Stimulated activated CD8-positive, alpha-beta memory T cell treated with anti-CD3 and anti-CD28 coated beads, Interleukin-4, amount 100 ng/mL, for 1 hour (primary cell): ENCODE measurements at places on chromosomes 3 and 15.

GRCh38 chr3:174294616-174295015 lies 564.5 kb upstream of the NAALADL2 start:
- DNase-seq: no peak

DNA sequence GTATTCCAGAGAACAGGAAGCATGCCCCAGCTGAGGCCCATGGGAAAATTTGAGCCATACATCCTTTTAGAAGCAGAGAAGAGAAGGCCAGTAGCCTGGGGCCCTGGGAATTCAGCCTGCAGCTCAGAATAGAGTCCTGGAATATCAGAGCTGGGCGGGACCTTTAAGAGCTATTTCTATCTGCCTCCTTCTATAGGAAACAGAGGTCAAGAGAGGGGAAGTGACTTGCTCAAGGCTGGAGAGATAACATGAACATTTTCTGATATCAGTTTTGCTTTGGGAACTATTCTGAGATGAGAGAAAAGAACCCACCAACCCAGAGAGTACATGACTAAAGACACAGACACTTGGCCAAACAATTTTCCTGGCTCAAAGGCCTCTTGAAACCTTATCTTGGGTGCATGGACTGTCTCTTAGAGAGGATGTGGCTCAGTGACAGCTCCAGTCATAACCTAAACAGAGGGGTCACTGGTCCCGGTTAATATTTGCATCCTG lies 26.0 kb downstream of the MASP1 start:
- DNase-seq: no peak

GRCh38 chr3:48422681-48423080 lies 7.2 kb downstream of the PLXNB1 start:
- no peak for DNase-seq

DNA sequence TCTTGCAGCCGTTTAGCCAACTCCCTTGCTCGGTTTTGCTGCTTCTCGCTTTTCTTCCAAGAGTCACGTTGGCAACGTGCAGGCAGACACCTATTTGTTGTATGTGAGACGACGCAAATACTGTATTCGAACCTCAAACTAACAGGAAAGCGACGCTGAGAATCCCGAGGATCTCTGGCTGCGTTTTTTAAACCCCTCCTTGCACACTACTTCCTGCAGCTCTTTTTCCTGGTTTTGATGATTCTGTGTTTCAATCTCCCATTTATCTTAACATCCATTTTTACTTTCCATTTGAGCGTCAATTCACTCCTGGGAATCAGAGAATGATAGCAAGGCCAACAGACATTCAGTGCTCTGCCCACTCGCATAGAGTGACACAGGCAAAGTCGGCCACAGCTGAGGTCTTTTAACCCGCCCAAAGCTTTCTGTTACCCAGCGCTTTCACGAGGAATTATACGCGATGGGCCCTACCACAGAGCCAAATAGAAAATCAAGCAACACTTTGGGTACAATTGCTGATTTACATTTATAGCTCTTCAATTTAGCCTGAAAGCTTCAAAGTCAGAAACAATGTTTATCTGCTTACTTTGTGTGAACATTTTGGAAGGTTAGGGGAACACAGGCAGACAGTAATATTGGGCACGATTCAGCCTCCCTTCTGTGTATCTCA lies 1.6 kb upstream of the ANXA2 start:
- no peak for DNase-seq

- DNase-seq: no peak
Measured at GRCh38 chr15:70722266-70723121, 40.9 kb downstream of the UACA start.

- no peak for DNase-seq
Measured at GRCh38 chr15:40952301-40952900, 870 bp upstream of the CHAC1 start.

GRCh38 chr3:13166243-13167063 lies 93.2 kb upstream of the IQSEC1 start:
- no peak for DNase-seq

DNA sequence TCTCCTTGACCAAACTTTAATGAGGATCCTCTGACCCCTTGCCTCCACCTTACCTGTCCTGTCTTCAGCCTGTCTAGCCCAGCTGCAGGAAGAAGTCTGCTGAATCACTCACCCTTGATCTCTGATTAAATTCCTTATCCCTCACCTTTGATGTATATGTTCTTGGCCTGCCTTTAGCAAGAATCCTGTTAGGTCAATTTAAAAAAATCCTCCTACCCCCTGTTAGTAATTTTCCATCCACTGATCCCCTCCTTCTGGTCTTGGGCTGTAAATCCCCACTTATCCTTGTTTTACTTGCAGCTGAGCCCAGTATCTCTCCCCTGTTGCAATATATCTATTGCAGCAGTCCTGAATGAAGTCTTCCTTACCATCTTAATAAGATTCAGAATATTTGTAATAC lies 39.0 kb downstream of the MYH15 start:
- DNase-seq: no peak

DNA sequence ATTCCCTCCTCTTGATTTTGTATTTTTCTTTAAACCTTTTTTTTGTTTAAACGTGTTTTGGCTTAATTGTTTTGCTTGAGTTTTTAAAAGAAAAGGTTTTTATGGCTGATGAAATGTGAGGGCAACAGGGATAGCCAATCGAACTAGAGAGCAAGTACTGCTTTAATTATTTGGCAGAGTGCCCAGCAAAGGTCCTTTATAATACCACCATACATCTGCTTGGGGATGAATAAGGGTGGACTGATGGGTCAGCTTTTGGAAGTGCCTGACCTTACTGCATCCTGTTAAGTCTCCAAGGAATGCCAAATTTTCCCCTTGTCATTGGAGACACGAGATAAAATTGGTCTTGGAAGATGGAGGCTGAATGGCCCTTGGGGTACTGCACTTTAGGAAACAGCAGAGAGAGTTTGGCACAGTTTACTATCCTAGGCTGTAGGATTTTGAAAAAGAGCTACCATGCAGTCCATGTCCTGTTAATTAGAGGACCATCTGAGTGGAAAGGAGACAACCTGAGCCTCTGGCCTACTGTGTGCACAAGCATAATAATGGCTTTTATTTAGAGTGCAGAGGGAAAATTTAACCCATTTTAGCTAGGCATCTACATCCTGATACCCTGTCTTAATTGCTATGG lies 19.8 kb upstream of the MTHFS start:
- DNase-seq: no peak

GRCh38 chr15:80744415-80744814 lies 34.8 kb upstream of the CEMIP start:
- DNase-seq: no peak

GRCh38 chr15:77352887-77353286 lies 67.0 kb downstream of the PEAK1 start:
- DNase-seq: no peak

- no peak for DNase-seq
Measured at GRCh38 chr3:30522476-30522875, 83.9 kb upstream of the TGFBR2 start.

DNA sequence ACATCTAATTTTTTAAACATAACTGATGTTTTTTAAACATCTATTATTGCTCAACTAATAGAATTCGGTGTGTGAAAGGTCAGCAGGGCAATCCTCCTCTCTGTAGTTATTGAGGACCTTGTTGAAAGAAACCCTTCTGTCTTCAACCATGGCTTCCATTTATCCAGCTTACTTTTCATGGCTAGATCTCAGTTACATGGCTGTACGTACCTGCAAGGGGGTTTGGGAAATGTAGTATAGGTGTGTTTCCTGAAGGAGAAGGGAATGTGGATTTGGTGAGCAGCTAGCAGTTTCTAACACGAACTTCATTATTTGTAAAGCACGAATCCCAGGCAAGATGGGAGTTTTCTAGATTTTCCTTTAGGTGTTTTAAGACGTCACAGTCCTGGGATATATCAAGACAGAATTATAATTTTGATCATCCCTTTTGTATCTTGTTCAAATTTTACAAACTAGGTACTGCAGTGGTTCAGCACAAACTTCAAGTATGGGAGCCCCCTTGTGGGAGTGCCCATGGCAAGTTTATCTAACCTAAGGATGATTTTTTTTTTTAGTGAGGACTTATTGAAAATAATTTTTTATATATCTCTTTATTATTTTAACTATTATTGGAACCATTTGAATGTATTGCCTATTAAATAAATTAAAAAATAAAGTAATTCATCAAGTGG lies 41.6 kb downstream of the FBXL2 start:
- no peak for DNase-seq

DNA sequence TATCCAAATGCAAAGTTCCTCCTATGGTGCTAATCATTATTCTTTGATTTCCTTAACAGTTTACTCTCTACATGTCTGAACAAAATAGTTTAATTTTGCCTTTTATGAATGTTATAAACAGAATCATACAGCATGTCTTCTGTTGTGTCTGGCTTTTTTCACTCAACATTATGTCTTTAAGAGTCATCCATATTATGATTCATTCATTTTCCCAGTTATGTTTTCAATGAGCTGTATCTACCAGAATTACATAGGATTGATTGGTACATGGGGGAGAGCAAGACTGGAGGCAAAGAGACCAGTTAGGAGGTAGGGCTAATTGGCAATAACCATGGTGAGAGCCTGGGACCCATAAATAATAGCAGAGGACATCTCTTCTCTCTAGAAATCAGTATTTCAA lies 16.6 kb upstream of the RAP2B start:
- DNase-seq: no peak

GRCh38 chr3:155629056-155629455 lies 115.8 kb downstream of the PLCH1 start:
- no peak for DNase-seq

DNA sequence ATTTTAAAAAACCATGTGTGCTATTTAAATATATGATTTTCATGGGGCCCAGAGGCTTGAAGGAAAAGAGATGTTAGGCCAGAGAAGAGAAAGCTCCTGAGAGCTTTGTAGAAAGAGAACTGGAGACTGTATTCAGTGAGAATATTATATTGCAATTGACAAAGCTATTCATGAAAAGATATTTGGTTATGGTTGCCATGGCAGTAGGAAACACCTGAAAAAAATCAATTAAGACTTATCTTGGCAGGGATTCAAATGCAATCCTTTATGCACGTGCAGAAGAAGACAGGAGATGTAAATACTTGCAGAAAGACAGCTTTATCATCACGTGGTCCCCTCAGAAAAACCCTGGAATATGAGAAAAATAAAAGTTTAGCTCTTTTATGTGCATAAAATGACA lies 636.0 kb upstream of the TBL1XR1 start:
- DNase-seq: no peak

DNA sequence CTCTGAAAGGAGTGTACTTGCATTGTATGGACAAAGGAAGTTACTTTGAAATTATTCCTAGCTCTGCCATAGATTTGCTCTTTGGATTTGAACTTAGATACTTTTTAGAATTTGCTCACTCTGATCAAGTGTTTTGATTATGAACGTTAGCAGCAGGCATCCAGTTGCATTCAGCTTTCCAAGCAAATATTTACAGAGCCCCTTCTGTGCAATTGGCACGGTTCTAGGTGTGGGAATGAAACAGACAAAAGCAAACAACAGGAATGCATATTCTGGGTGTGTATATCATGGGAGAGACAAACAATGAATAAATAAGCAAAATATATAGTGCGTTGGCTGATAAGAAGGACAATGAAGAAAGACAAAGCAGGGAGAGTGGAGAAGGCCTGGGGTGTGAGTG lies 125.5 kb upstream of the ADAMTS9 start:
- no peak for DNase-seq

DNA sequence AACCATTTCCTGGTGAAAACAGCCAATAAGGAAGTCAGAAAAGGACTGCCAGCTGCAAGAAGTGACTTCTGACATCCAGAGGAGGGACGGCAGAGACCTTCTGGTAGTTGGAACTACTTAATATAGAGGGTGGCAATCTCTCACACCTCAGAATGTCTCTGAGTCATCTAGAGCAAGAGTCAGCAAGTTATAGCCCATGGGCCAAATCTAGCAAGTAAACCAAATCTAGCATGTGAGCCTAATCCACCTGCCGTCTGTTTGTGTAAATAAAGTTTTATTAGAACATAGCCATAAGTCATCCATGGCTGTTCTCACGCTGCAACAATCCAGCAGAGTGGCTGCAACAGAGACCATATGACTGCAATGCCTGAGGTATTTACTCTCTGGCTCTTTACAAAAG lies 160.5 kb upstream of the NR2E3 start:
- no peak for DNase-seq

DNA sequence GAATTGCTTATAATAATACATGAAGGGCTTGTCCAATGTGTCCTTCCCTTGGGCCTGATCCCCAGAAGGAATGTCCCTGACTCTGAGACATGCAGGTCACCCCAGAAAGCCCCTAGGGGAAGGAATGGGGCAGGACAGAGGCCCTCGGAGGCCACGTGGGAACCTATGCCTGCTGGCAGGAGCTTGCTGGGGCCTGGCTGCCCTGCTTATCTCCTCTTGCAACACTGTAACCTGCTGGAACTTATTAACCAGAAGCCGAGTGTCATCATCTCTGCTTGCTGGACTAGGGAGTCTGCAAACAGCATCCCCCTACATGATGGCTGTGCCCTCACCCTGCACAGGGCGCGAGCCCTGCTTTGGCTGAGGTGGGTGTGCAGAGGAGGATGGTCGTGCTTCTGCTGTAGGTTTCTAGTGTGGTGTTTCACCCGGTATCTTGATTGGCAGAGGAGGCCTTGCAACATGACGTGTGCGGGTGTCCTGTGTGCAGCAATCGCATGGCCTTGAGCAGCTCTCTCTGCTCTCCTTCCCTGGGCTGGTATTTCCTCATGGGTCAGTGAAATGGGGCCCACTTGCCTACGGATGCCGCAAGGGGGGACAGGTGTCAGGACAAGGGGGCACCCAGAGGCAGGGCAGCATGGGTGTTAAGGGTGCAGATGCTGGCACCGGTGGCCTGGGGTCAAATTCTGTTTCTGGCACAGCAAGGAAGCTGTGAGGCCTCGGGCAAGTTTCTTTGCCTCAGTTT lies 5.0 kb downstream of the CHST13 start:
- DNase-seq: no peak

DNA sequence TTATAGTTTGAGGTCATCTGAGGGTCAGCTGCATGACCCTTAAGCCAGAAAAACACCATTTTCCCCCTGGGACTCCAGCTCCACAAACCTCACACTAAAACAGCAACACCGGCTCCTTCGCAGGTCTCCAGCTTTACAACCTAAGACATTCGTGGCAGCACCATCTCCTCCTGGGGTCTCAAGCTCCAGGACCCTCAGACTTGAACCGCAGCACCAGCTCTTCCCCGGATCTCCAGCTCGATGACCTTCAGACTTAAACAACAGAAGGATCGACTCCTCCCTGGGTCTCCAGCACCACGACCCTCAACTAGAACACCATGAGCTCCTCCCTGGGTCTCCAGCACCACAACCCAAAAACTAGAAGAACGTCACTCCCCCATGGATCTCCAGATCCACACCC lies 233.7 kb upstream of the CNTN6 start:
- DNase-seq: no peak
